Cortex of kidney (tissue), 1 donor: ENCODE measurements at places on chromosomes 2 and 18.

DNA sequence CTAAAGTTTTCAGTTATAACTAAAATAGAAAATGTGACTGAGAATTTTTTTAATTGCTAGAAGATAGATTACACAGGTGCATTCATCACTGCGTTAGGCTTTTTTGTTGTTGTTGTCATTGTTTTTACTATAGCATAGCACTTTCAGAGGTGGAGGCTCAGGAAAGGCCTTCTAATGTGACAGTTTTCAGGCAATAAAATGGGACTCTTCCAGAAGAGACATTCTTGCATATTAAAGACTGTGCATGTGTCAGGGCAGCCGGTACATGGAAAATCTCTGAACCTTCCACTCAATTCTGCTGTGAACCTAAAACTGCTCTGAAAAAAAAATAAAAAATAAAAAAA lies 175.2 kb downstream of the METTL4 start:
- no peak for DNase-seq

GRCh38 chr2:200787351-200788120 lies 24.2 kb upstream of the BZW1 start:
- no peak for DNase-seq

GRCh38 chr2:50746526-50746925 lies 285.4 kb downstream of the NRXN1 start:
- no peak for DNase-seq

GRCh38 chr2:62467100-62467474 lies 38.9 kb downstream of the TMEM17 start:
- DNase-seq: no peak

DNA sequence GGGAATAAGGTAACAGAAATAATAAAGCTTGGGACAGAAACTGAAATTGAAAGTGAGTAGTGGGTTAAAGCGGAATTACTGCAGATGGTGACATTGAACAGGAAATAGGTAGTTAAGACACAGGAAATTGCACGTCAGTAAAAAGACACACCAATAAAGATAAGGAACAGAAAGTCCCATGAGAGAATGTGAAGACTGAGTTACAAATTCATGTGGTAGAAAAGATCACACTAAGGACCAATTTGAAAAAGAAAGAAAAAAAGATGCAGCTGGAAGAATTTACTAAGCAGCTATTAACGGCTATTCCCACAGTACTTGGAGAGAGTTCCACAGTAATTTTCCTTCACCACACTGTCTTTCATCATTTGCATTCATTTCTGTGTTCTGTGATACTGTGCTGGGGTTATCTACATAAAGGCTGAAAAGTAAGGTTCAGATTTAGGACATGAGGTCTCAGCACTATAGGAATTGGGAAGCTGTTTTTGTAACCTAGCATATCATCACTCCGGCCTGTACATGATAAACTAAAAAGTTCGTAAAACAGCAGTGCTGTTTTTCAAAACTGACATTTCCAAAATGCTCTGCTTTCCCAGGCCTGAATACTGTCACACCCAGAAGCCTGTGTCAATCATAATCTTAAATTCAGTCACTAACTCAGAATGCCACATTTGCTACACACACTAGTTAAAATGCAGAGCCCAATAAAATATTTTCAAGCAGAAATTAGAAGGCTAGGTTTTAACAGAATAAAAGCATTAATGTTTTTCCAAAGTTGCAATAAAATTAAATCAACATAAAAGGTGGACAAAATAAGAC lies 42.9 kb downstream of the SRBD1 start:
- DNase-seq: no peak
